ENCODE measurements at places on chromosomes 6 and 20. TPM values are rescaled to one million over a fixed set of nuclear protein-coding genes. Genes with fewer than 3 reads are reported as not detected.

- no peak for DNase-seq
These were observed 72.0 kb downstream of the SOX4 start for GRCh38 chr6:21665392-21666200.

GRCh38 chr20:10779911-10780310 lies 106.1 kb upstream of the JAG1 start:
- DNase-seq: no peak

- peak; percentile 49 for DNase-seq
These were observed 181.6 kb downstream of the JARID2 start for GRCh38 chr6:15427331-15428070.

- no peak for DNase-seq
These were observed 570.2 kb downstream of the PRKN start for GRCh38 chr6:162157167-162157870.

DNA sequence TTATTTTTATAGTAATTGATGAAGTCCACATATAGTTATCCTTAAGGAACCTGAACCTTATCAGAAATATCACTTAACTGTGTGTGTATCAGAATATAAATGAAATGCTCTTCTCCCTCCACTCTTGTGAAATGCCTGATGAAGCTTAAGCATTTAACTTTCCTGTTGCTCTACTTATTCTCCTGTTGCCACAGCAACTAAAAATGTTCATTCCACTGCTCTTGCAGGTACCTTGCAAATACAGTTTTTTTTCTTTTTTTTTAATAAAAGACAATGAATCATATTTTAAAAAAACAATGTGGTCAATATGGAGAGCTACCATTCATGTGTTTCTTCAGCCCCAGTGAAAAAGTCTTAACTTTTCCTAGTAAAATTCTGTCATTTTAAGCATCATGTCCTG lies 210.3 kb downstream of the RFPL4B start:
- no peak for DNase-seq

GRCh38 chr6:144305985-144306384 lies 20.9 kb downstream of the UTRN start:
- DNase-seq: no peak

DNA sequence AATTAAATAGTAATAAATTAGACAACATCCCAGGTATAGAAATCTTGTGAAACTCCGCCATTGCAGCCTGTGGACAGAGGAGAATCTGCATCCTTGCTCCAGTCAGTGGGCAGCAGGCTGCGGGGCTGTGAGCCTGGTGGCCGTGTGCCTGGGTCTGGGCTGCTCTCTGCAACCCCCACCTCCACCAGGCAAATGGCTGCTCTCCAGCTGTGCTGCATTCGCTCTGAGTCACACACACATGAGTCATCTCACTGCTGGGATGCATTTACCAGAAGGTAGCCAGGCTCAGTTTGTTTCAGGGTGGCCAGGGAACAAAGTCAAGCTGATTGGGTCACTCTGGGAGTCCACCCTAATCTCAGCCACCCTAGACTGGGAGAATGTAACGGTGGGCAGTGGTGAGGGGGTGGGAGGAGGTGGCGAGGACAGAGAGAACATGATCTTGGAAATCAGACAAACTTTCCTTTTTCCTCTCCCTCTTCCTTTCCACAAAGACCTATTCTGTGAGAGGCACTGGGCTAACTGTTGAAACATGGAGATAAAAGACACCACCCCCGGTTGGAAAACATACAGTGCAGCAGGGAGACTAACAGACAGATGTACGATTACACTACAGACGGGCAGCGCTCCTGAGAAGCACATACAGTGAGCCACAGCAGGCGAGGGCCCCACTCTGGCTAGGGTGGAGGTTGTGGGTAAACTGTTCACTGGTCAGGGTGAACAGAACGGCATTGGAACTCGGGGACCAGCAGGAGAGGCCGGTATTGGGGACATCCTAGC lies 59.2 kb downstream of the TRAM2 start:
- no peak for DNase-seq

- no peak for DNase-seq
These were observed 799.5 kb downstream of the QKI start for GRCh38 chr6:164214066-164214465.

- DNase-seq: peak; percentile 28
These were observed 52.3 kb upstream of the IFNGR1 start for GRCh38 chr6:137271245-137272183.

GRCh38 chr6:170062209-170062914 lies 228.5 kb downstream of the DLL1 start:
- DNase-seq: no peak

DNA sequence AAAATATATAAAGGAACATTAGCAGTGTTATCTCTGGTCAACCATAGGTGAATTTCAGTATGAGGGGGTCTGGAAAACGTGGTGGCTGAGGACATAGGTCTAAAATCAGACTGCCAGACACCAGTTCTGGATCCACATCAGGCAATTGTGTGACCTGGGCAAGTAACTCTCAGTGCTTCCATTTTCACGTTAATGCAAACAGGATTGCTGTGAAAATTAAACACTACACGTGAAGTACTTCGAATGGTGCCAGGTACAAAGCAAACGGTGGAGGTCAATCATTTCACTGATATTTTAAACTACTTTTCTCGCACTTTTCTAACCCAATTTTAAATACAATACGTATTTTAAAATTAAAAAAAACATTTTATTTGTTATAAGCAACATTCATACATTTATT lies 315.7 kb downstream of the TRDN start:
- no peak for DNase-seq

- no peak for DNase-seq
These were observed 1719.9 kb downstream of the GRIK2 start for GRCh38 chr6:103113416-103113815.

DNA sequence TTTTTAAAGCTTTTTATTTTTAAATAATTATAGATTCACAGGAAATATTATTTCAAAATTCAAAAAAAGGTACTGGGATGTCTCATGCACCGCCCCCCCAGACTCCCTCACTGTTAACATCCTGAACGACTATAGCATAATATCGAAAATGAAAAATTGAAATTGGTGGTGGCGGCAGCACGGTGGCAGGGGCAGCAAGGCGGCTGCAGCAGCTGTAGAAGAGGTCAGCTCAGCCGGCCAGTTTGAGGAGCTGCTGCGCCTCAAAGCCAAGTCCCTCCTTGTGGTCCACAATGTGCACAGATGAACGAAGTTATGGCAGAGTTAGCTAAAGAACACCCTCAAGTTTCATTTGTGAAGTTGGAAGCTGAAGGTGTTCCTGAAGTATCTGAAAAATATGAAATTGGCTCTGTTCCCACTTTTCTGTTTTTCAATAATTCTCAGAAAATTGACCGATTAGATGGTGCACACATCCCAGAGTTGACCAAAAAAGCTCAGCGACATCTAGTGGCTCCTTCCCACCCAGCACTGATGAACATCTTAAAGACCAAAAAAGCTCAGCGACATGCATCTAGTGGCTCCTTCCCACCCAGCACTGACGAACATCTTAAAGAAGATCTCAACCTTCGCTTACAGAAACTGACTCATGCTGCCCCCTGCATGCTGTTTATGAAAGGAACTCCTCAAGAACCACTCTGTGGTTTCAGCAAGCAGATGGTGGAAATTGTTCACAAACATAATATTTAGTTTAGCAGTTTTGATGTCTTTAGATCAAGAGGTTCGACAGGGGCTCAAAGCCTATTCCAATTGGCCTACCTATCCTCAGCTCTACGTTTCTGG lies 100.8 kb downstream of the FAM217A start:
- DNase-seq: peak; percentile 22

GRCh38 chr6:78863576-78863975 lies 3.8 kb upstream of the IRAK1BP1 start:
- DNase-seq: no peak

GRCh38 chr6:57283106-57283505 lies 34.3 kb upstream of the PRIM2 start:
- no peak for DNase-seq

ZBTB46 gene
- not detected for polyA plus RNA-seq

VNN1 gene
- polyA plus RNA-seq: not detected

DEFB110 gene
- polyA plus RNA-seq: not detected

KIF25 gene
- polyA plus RNA-seq: not detected

All from naive B cell (primary cell).